ENCODE measurements at places on chromosomes 1 and 21.

DNA sequence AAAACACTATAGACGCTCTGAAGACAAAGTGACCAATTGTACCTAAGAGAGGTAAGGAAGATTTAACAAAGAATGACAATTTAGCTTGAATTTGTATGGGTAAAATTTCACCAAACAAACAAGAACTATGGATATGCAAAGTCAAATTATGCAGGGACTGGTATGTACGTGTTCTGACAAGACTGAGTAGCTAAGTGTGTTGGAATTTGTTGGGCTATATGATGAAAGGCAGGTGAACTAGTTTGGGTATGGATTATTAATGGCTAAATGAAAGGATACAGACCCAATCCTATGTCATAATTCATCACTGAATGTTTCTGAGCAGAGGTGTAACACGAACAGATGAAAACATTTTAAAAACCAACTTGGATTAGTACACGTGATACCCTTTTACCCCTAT is 7.6 kb downstream of the DNTTIP2 start:
- DNase-seq, result no peak

DNA sequence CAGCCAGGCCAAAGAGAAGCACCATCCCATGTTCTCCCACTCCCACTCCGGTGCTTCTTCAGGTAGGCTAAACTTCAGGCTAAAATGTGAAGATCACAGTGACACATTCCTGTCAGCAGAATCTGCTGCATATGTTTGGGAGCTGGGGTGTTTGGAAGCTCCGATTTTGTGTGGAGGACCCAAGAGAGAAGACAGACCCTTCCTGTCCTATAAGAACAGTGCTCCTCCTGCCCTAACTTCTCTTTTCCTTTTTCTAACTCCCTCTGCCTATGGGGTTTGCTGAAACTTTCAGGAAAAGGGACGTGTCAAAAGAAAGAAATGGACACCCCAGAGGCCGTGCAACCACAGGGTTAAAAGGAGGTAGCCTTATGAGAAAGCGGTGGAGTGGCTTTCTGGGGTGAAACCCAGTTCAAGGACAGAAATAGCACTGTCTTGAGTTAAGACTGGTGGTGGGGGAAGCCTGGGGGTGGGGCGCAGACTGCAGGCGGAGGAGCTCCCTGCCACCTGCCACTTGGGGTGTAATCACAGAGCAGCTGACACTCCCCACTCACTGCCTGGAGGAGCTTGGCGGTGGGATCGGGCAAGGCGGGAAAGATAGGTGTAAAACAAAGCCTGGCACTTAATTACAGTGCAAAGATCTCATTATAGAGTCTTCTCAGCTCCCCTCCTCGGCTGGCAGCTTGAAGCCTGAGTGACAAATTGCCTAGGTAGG is 645 bp upstream of the TLR5 start:
- no peak for DNase-seq

DNA sequence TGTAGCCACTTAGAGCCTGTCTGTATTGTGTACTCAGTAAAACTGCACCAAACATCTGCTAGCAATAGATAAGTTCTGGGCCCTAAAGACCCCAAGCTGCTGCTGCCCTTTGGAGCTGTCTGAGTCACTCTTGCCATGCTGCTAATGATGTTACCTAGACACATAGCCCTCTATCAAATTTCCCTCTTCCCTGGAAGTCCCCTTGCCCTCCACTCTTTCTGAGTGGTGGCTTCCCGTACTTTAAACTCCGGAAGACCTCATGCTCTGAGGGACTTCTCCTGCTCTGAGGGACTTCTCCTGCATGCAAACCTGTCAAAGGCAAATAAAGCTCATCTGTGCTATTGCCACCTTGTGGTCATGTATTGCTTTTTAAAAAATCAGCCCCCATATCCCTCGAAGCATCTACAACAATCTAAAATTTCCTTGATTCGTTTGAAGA is 34.0 kb downstream of the FH start:
- no peak for DNase-seq

GRCh38 chr1:24237750-24238395 is 50.8 kb upstream of the IFNLR1 start:
- no peak for DNase-seq

GRCh38 chr1:172383536-172383935 is 36.9 kb upstream of the C1orf105 start:
- DNase-seq, result no peak

DNA sequence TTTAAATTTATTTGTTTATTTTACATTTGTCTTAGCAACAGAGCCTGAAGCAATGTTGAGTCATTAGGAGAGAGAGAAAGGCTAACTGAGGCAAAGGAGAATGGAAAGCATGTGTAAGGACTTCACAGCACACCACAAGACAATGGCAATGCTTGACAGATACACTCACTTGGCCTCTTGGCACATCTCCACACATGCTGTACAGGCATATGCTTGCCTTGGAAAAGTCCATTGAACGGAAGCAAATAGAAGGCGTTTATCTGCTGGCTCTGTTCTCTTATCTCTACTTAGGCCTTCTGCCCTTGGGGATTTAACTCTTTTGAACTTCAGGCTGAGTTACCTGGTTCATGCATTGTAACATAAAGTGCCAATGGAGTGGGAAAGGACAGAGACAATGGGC is 262.2 kb upstream of the POU3F1 start:
- no peak for DNase-seq

- no peak for DNase-seq
These were observed 18.0 kb upstream of the LCE2D start for GRCh38 chr1:152645146-152645545.

DNA sequence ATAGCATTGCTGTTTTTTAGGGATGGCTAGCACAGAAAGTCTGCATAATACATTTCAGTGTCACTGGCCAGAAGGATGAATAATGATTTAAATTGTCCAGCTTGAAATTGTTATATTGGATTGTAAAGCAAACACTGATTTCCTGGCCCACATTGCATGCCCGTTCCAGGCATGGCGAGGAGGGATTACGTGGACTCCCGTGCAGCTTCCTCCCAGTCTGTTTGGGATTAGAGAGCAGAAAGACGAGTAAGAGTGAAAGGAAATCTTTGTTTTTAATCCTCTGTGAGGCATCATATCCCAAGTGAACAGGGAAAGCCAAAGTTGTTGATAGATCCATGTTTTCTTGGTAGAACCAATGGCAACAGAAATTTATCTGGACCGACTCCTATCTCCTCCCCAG is 8.4 kb downstream of the TRIM58 start:
- DNase-seq, result no peak

DNA sequence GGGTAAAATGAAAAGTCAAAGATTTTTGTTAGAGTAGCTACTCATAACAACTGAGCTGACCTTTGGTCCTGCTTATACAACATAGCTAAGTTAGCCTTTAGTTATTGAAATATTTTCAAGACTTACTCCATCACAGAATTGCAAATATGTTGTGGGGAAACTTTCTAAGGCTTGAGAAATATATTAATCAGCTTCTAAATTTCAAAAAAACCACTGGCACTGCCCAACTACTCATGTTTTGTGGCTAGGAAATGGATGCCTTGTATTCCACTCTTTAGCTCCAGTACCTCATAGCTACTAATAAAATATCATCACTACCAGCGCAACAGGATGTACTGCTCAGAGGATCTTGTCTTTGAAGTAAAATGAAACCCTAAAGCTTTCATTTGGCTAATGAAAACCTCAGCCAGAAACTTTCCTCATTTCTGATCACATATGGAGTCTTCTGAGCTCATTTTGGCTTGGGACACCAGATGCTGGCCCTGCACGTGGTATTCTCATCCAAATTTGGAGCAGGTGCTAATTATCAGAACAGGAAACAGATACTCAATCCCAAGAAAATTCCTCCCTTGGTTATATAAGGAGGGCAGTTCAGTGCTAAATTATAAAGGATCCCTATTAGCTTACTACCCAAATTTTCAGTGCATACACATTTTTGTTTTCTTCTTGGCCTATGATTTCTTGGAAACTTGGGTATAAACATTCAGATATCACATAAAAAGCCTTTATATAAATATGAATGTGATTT is 690.7 kb downstream of the ADGRL2 start:
- no peak for DNase-seq

- no peak for DNase-seq
These were observed 36.0 kb downstream of the ELK4 start for GRCh38 chr1:205595861-205596260.

DNA sequence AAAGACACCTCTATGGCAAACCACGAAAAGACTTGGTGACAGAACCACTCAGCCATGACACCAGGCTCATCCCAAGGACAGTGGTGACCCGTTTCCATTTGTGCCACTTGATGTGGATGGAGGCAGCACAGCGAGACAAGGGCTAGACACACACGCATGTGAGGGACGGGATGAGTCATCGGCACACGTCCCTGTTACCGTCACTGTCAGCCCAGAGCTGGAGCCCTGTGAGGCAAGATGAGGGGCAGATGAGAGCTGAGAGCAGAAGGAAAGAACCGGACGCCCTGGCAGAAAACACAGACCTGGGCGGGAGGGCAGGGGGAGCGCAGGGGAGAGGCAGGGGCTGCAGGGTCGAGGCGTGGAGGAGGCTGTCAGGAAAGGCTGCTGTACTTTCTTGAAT is 57.8 kb downstream of the SIK1 start:
- DNase-seq, result no peak

DNA sequence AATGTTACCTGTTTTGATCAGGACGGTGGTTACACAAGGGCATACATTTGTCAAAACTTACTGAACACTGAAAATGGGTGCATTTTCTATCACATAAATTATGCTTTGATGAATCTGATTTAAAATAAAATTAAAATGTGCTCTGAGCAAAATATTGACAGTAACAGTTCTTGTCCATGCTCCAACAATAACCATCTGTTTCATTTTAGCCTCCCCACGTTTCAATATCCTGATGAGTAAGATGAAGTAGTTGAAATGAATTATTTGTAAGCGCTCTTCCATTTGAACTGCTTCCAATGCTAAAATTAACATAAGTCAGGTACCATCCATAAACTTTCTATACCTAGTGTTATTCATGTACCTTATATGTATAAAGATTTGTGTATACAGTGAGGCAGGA is 365.4 kb downstream of the LTN1 start:
- DNase-seq, result no peak

GRCh38 chr1:91572044-91572443 is 71.4 kb downstream of the CDC7 start:
- no peak for DNase-seq

DNA sequence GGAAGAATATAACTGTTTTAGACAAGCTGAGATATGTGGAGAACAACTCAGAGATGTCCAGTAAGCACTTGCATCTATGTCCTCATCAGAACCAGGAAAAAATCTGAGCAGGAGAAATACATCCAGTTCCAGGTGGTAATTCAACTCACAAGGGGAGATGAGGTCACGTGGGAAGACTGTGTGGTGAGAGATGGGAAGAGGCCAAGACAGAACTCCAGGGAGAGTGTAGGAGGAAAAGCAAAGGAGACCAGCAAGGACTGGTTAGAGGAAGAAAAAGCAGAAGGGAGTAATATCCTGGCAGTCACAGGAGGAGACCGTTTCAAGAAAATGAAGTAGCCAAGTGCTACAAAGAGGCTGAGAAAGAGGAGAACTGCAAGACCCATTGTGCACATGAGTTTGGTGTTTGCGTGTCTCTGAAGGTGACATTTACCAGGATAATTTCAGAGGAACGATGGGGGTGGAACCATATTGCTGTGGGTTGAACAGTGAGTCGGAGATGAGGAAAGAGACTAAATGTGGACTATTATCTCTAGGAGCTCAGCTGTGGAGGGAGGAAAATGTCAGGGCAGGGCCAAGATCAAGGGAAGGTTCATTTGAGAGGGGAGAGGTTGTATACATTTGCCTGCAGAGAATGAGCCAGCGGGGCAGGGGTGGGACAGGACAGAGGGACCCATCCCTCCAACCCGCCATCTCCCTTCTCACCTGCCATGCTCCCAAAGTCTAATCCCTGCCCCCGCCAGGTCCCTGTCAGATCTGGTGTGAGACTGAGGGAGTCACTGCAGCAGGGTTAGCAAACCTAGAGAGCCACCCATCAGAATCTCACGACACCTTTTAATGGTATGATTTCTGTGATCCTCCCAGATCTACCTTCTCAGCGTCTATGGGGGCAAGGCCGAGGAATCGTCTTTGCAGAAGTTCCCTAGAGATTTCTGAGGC is 24.9 kb downstream of the SUSD4 start:
- DNase-seq, result no peak

- no peak for DNase-seq
These were observed 215.5 kb downstream of the GRIK3 start for GRCh38 chr1:36818771-36819170.

- DNase-seq, result no peak
These were observed 3.8 kb upstream of the SLAMF9 start for GRCh38 chr1:159957824-159958268.

GRCh38 chr1:46039571-46040052 is 92.8 kb downstream of the PIK3R3 start:
- no peak for DNase-seq

DNA sequence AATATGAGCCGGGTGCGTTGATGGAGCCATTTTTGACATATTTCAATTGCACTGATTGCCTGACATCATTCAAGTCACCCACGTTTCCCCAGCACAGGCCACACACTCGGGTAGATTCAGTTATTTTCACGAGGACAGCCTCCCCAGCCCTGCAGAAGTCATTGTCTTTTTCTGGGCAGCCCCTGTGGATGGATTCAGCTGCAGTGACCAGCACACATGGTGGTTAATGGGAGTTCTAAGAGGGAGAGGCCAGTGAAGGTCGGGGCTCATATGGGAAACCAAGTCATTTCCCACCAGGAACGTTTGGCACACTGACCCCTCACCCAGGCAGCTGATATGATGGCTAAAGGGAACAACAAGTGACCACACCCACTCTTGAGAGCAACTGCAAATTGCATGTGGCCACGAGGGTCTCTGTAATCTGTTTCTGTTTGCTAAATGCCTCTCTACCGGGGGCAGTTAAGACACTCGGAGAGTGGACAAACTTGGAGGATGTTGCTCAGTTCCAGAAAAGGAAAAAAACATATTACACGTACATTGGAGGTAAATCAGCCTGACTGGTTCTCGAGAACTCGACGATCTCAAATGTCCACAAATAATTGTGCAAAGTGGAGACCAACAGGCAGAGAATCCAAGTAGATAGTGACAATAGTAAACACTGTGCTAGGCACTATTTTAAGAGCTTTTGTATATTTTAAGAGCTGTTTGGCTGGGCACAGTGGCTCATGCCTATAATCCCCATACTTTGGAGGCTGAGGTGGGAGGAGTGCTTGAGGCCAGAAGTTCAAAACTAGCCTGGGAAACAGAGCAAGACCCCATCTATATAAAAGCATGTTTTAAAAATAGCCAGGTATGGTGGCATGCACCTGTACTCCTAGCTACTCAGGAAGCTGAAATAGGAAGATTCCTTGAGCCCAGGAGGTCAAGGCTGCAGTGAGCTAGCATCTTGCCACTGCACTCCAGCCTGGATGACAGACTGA is 167.2 kb upstream of the IRF2BP2 start:
- no peak for DNase-seq

GRCh38 chr1:19799230-19800075 is at the start of gene TMCO4:
TMCO4 (minus strand) TSS chr1:19799916; CDS start chr1:19780758, 19,158 bp downstream.
- peak; percentile 54 for DNase-seq
